NCI-H1092 treated with DMSO at 0.1 percent for 48 hours (cell line): ENCODE measurements at places on chromosomes 2 and 18.

- no peak for DNase-seq
These were observed 40.7 kb upstream of the RAB27B start for GRCh38 chr18:54787616-54788015.

GRCh38 chr18:22409445-22409844, 8.3 kb downstream of the CTAGE1 start:
- DNase-seq, result no peak

DNA sequence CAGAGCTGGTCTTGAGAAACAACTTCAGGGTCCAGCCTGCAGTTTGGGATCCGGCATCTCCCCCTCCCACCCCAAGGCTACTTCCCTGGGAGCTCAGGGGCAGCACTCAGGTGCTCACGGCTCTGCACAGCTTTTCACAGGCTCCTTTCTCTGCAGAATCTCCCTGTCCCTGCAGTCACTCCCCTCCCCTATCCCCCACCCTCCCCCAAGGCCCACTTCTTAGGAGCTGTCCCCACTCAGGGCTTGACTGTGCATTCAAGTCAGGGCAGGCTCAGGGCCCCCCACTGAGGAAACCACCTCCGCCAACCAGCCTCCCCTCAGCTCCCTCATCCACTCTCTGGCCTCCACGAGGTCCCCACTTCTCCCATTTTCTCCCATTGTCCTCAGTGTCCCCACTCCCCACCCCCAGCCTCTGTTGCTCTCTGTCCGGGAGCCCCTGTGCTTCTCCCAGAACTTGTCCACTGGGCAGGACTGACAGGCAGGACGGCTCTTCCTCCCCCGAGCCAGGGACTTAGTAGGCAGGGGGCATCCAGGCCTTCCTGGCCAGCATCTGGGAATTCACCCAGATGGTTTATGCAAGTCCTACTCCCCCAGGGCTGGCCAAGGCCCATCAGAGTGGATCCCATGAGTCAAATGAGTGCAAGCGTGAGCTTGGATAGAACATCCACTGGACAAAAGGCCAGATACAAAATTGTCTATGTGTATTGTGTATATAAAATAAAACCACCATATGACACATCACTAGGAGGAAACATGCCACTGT, 7.6 kb downstream of the NMUR1 start:
- no peak for DNase-seq

DNA sequence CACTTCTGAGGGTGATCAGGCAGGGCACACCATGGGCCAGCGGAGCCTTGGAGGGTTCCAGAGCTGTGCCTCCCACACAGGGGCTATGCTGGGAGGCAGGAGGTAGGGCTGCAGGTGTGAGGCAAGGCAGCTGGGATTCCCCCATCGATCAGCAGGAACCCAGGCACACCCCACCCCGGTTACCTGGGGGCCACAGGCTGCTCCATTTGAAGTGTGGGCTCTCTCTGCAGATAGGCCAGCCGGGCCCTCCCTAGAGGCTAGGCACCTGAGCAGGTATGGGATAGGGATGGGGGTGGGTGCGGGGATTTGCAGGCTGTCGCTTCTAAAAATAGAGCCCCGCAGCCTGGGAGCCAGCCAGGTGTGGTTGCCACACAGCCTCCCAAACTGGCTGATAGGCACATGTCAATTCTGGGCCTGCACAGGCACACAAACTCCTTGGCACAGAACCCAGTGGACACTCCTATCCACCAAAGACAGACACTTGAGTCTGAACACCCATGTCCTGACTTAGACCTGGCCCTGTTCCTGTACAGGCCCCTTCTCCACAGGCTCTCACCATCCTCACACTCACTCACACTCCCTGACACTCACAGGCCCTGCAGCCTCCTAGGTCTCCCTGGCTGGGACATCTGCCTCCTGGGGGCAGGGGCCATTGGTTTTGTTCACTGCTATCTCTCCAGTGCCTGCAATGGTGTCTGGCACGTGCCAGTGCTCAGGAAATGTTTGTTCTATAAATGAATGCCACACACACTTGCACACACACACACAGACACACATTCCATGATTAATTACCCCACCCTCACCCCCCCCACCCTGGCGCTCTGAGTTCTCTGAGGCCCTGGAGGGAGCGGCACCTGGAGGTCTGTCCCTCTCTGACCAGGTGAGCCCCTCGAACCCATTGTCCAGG, 73.4 kb downstream of the ZFP36L2 start:
- DNase-seq, result no peak

DNA sequence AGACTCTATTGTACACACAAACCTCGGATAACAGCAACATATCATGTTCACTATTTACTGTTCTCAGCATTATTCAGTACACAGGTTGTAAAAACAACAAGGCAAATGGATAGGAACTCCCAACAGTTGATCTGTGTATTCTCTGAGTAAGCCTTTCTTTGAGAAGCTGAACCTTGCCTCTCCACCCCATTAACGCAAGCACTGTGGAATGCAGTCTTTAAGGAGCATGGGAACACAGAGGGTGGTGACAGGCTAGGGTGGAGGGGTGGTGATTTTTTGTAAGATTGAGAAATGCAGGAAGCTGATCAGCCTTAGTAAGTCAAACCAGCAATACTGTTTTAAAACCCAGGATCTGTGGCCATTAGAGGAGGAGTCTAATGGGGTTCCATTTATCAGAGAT, 19.6 kb upstream of the SERPINB11 start:
- no peak for DNase-seq

DNA sequence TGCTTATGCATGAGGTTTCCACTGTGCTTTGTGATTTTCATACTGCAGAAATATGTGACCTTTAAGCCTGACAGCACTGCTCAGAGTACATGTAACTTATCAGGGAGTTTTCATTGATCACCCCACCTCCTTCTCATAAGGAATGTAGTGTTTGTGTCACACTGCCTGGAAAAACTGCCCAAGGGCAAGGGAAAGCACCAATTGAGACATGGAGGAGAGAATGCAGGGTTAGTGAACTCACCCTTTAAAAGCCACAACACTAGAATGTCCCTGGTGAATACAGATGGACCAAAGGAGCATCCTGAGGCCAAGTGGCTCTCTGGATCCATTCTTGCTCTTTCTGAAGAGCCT, 147.2 kb upstream of the SPATS2L start:
- DNase-seq, result no peak

- DNase-seq, result no peak
These were observed 135.8 kb downstream of the IKZF2 start for GRCh38 chr2:213015387-213016165.

- no peak for DNase-seq
These were observed 79.7 kb downstream of the EHBP1 start for GRCh38 chr2:62785216-62785615.

DNA sequence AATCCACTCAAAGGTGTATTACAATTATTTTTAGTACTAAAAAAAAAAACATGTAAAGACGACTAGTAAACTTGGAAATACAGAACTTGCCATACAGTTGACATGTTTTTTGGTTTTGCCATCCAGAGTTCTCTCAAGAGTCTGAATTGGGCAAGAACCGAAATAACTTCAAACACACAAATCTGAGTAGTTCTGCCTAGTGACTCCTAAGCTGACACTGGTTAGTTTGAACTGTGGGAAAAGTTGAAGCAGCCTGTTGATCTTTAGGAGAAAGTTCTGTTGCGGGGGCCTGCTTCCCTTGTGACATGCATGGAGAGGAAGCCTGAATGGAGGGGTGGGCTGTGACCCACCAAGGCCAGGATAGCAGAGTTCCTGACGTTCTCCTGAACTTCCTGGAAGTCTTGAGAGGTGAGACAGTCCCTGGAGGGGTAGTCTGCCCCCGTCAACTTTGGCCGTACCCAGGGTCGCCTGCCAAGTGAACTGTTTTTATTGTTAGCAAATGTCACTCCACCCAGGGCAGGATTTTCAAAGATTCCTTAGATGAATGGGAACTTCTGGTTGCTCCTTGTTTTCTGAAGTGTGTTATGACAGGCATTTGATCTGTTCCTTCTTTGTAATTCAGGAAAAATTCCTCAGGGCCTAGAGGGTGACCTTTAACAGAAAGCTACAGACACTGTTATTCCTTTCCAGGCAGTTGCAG, 85.6 kb upstream of the SPTBN1 start:
- no peak for DNase-seq

DNA sequence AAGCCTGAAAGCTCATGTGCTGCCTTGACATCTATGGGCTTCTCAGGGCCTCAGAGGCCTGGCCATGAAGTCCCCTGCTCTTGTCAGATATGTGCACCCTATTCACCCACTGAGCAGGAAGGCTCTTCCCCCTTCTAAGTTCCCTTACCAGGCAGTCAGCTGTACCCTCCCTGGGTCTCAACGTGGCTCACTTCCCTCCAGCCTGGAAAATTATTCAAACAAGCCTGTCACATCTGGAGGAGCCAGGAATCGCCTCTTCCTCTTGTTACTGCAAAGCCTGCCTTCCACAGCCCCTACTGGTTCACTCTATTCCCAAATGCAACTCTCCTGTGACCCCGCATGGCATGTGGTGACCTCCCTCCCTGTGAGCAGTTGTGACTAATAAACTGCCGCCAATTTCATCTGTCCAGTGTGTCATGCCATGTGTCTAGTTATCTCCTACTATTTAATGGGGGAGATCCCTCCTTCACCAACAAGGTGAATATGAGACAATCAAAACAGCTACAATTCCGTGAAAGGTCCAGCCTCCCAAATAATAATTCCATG, 8.4 kb upstream of the SERPINB8 start:
- DNase-seq, result no peak

- no peak for DNase-seq
These were observed 24.4 kb downstream of the SERTAD2 start for GRCh38 chr2:64629329-64629781.

DNA sequence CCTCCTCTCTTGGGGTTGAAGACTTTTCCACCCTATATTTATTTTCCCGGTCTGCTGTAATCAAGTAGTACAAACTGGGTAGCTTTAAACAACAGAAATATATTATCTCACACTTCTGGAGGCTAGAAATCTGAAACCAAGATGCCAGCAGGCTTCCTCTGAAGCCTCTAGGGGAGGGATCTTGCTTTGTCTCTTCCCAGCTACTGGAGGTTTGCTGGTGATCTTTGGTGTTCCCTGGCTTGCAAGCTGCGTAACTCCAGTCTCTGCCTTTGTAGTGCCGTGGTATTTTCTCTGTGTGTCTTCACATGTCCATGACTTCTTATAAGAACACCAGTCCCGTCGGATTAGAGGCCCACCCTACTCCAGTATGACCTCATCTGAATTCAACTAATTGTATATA, 44.4 kb downstream of the MYO3B start:
- no peak for DNase-seq

DNA sequence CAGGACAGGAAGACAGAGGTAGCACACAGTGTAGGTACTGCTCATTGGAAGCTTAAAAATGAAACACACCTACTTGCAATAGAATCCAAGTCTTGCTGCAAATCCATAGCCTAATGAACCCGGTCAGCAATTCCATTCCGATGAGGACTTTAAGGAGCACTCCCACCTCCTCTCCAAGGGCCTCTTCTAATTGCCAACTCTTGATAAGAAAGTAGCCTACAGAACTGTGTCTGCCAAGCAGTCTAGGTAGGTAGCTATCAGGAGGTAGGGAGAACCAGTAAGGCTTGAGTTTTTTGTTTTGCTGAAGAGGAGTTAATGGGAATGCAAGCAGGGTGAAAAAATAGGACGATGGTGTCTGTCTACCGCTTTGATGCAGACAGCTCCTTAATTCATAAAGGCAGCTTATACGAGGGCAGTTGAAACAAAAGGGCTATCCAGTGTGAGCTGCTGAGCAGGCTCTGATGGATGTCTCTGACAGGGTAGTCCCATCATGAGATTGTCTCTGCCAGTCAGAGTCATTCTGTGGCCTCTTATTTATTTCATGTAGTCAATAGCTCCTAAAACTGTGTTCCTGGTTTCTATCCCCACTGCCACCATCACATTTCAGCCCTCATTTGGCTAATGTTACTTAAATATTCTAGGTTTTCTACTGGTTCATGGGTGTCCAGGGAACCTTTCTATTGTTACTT, 155.6 kb upstream of the DNMT3A start:
- no peak for DNase-seq

GRCh38 chr2:156116113-156116512, 216.4 kb downstream of the NR4A2 start:
- no peak for DNase-seq

- DNase-seq, result no peak
These were observed 23.6 kb downstream of the TEX44 start for GRCh38 chr2:231616296-231616695.

DNA sequence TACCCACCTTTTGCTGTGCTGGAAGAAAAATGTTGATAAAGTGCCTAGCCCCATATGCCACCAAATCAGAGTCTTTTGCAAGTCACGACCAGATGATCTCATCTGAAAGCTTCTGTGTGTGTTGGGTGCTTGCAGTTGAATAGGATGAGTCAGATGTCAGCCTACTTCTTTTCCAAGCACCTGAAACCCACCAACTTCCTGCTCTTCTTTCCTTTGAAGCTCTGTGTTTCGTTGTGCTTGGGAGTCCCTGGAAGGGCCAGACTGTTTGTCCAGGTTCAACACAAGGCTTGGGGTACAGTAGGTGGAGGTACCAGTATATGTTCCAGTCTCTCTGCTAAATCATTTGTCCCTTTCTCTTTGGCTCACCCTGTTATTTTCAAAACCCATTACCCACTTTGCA, 36.8 kb upstream of the LCLAT1 start:
- DNase-seq, result no peak

GRCh38 chr2:179263446-179264367, 925 bp downstream of the SESTD1 start:
- DNase-seq, result peak; percentile 50
